Activated CD8-positive, alpha-beta memory T cell treated with anti-CD3 and anti-CD28 coated beads for 1 hour (primary cell): ENCODE measurements at places on chromosomes 16 and 17.

DNA sequence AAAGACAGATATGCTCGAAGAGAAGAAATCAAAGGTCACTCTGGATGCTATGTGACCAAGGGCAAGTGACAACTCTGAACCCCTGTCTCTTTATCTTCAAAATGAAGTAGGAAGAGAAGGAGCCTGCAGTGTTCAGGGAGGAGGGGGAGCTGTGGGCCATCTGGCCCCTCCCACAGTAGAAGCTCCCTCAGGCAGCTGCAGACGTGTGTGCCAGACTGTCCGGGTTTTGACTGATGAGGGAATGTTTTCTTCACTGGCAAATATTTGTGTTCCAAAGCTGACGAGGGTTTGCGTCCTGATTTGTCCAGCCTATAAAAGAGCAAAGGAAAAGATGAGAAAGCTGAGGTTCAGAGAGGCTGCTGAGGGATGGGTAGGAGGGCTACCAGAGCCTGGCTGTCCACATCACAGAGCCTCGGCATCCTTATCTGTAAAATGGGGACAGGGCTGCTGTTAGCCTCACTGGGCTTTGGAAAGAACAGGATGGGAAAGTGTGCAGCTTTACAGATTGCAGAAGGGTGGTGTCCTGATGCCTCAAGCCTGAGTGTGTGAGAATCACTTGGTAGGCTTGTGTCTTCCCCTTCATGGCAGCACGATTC is 1.8 kb upstream of the GINS2 start:
- no peak for DNase-seq

DNA sequence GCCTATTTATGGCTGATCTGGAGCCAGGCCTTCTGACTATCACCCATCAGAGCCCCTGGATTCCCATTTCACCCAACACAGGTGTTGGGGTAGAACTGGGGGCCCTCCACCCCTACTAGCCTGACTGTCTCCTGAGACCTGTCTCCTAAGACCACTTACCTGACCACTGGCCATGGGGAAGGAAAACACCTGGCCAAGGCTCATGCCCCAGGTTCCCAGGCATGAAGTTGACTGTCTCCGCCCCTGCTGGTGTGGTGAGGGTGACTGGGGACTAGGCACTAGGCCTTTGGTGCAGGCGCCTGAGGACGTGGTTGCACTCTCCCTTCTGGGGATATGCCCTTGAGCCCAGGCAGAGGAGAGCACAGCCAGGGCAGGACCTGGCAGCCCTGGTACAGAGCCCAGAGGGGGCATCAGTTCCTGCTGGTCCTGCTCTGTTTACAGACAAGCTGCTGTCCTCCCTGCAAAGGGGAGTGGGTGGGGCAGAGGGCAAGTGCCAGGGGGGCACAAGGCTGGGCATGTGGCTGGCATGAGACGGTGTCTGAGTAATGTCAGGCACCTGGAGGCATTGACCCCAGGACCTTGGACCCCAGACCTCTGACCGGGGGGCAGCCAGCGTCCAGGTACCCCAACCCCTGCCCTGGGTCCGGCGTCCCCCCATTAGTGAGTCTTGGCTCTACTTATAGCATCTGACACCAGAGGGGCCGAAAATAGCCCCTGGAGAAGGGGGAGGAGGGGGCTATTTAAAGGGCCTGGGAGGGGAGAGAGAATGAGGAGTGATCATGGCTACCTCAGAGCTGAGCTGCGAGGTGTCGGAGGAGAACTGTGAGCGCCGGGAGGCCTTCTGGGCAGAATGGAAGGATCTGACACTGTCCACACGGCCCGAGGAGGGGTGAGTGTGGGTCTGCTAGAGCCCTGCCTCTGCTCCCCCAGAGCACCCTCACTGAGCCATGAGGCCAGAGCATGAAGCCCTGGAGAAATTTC is at the start of gene TCAP:
TSS of gene TCAP (plus strand) at position 769 of the 981 bp plus-strand sequence. CDS start at position 780, 11 bp downstream.
- DNase-seq = no peak

DNA sequence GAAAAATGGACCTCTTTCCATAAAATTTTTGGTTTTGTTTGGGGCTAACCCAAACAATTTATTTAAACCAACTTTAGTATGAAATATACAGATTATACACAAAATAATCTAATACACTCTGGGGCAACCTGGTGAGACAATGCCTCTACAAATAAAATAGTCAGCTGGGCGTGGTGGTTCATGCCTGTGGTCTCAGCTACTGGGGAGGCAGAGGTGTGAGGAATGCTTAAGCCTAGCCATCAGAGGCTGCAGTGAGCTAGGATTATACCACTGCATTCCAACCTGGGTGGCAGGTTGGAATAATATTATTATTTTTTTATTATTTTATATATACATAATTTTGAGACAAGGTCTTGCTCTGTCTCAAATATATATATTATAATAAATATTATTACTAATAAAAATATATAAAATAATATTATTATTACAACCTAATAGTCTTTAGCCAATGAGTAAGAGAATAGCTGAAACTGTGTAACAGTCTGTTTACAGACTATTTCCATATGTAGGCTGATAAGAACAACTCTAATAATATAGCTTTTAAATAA is 50.5 kb downstream of the GLG1 start:
- DNase-seq = no peak

DNA sequence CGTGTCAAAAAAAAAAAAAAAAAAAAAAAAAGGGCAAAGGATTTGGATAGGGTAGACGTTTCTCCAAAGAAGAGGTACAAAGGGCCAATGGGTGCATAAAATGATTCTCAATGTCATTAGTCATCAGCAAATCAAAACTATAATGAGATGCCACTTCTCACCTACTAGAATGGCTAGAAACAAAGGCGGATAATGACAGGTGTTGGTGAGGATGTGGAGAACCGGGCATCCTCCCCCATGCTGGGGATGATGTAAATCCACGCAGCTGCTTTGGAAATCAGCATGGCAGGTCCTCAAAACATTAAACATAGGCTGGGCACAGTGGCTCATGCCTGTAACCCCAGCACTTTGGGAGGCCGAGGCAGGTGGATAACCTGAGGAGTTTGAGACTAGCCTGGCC is 9.4 kb downstream of the ITGAX start:
- no peak for DNase-seq

- DNase-seq = no peak
Observed at GRCh38 chr17:74528491-74529199, 2.6 kb downstream of the CD300LB start.

DNA sequence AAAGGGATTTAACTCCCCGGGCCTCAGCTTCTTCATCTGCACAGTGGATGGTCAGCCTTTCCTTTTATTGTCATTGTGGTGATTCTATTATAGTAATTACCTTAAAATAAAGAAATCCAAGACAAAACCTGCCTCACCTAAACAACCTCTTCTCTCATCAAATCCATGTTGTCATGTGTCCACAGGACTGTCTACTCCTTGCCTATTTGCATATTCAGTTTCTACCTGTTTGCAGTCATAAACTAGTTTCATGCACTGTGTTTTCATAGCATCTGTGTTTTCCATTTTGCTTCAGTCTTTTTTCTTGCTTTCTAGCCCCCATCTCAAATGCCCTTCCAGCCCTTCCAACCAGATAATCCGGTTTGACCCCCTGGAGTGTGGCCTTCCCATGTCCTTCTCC is 44.3 kb upstream of the CPNE2 start:
- DNase-seq = no peak

GRCh38 chr16:72785886-72786285 is 262.0 kb downstream of the ZFHX3 start:
- no peak for DNase-seq

DNA sequence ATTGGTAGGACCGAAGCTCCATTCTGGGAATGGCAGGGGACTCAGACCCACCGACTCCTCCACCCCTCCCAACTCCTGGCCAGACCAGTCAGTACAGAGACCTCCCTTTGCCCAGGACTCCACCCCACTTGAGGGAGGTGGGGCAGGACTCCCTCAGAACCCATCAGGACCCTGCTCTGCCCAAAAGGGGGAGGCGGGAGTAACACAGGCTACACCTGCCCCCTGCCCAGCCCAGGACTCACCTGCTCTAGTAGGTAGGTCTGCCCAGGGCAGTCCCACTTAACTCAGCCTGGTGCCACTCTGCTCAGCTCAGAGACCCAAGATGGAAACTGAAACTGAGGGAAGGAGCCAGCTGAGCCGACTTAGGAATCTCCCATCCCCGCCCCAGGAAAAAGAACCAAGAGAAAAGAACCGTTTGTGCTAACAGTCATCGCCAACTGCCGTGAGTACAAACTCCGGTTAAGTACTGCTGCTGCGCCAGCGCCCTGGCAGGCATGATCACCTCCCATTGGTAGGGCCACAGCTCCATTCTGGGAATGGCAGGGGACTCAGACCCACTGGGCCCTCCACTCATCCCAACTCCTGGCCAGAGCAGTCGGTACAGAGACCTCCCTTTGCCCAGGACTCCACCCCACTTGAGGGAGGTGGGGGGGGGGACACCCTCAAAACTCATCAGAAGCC is 503 bp downstream of the DHX58 start:
- no peak for DNase-seq

- no peak for DNase-seq
Observed at GRCh38 chr17:15963670-15964110, 18.8 kb downstream of the ADORA2B start.

GRCh38 chr17:29930409-29931010 is 482 bp upstream of the SSH2 start:
- DNase-seq = no peak

DNA sequence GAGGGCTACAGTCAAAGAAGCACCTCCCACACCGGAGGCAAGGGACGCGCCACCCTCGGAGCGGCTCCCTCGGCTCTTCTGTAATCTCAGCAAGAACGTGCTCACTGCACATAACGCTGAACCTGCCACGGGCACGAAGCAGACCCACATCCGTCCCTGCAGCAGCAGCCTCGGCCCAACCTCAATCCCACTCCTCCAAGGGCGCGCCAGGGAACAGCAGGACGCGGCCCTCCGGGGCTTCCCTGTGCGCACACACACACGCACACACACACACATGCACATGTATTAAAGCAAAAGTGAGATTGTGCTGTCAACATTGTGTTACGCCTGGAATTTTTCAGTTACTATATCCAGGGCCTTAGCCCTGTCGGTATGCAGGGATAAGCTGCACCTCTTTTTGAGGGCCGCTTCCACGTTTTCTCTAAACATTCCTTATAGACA is 54.0 kb downstream of the TBC1D16 start:
- DNase-seq = no peak

- DNase-seq = no peak
Observed at GRCh38 chr16:58226790-58227189, 28.9 kb upstream of the CSNK2A2 start.

GRCh38 chr17:18889658-18890057 is 31.7 kb downstream of the PRPSAP2 start:
- DNase-seq = no peak

GRCh38 chr17:43871946-43872690 is 25.1 kb downstream of the CD300LG start:
- DNase-seq = no peak

GRCh38 chr16:87956365-87957231 is 5.4 kb downstream of the BANP start:
- peak; percentile 49 for DNase-seq

GRCh38 chr17:48262982-48263730 is 155.6 kb downstream of the SNX11 start:
- no peak for DNase-seq

GRCh38 chr16:72198021-72198711 is 26.2 kb upstream of the PMFBP1 start:
- no peak for DNase-seq

GRCh38 chr17:2799653-2800052 is 3.4 kb downstream of the RAP1GAP2 start:
- no peak for DNase-seq

DNA sequence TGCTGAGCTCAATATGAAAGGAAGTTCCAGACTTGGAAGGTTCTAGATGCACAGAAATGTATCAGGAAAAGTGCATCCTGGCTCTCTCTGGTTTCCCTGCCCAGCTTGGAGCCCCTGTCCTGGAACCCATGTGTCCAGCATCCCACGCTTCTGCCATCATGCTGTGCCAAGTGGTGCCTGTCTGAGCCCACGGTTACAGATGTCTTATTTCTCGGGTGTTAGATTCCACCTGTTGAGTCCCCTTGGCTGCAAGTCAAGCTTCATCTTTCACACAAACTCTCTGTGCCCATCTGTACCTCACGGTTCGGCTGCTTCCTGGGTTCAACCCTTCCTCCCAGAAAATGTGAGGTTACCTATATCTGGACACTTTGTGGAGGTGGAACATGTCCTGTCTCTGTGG is 22.5 kb downstream of the OR1D5 start:
- DNase-seq = no peak

DNA sequence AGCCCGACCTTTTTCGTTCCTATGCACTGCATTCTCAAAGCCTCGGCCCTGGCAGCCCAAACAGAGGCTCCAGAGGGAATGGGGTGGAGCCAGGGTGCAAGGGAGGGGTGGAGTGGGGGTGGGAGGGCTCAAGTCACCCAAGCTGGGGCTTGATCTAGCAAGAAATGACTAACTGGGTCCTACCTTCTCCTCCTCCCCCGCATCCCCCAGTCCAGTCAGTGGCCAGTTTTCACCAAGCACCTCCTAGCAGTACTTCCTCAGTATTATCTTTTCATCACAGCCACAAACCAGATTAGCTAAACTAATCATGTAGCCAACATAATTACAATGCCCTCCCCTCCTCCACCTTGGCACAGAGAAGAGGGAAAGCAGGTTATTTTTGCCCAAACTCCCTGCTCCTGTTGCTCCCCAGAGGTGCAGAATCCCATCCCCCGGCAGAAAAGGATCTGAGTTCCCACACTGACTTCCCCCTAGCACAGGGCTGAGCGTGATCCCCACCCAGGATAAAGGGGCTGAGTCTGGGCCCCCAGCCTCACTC is 2.2 kb downstream of the JUP start:
- DNase-seq = no peak

DNA sequence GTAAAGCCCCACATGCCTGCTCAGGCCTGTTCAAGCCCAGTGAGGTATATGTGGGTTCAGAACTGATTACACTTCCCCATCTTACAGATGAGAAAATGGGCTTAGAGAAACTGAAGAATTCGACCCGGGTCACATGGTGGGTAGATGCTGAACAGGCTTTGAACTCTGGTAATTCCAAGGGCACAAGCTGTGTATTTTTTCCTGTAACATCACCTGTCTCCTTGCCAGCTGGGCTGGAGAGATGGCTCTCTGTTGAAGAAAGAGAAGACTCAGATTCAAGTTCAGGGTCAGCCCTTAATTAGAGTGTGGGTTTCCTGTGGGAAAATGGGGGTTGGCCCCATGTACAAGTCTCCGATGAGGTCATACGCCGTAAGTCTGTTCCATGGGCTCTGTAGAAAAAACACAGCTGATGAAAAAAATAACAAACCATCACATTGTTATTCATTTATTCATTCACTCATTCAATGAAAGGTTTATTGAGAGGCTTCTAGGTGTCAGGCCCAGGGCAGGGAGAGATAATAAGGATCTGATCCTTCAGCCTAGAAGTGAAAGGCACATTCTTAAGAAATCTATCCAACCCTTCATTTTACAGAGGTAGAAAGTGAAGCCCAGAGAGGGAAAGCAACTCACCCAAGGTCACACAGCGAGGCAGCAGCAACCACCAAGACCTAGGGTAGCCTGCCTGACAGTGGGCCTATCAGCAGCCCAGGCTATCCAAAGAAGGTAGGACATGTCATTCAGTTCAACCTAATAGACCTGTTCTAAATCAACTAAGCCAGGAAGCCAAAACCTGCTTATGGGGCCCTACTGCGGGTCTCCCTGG is 482.8 kb downstream of the SOX9 start:
- DNase-seq = no peak
